ENCODE measurements at places on chromosomes 4 and X.
A peak's percentile ranks its signal among the peaks of the same experiment; 100 is the strongest.

DNA sequence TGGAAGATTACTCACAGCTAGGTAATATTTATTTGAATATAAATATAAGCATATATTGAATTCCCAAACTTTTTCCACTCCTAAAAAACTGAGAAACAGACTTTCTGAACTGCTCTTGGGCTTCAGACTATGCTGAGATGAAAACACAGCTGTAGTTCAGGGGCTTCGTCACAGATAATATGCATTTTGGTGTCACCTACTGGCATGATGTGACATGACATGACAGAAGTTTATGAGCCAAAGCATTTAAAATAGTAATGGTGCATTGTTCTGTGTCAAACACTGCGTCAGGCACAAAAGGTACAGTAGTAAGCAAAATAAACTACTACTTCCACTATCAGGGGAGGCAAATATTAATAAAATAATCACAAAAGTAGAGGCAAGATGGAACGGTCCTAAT, 171.3 kb downstream of the BTC start:
- peak; percentile 13 for DNase-seq

DNA sequence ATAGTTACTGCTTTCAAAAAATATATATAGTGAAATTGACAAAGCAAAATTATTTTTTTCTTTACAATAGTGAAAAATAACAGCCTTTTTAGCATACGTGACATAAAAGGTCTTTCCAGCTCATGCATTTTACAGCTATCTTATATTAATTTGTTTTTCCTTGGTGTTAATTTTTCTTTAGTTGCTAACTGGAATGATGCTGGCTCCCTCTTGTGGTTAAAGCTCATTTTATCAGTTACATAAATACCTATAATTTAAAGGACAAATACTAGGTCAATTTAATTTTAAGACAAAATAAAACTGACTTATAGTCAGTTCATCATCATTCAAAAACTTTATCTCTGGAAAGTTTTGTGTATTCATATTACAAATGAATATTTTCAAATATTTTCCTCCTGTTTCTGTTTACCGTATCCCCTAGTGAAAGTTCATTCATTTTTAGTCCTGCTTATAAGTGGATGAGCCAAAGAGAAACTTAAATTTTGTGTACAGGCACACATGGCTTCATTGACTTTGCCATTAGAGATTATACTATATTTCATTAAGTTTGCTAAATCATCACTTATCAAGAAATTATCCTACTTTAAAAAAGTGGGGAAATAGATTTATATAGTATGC, 9.9 kb upstream of the ANAPC4 start:
- peak; percentile 40 for DNase-seq

- no peak for DNase-seq
These were observed 10.0 kb upstream of the PPA2 start for GRCh38 chr4:105483840-105484239.

DNA sequence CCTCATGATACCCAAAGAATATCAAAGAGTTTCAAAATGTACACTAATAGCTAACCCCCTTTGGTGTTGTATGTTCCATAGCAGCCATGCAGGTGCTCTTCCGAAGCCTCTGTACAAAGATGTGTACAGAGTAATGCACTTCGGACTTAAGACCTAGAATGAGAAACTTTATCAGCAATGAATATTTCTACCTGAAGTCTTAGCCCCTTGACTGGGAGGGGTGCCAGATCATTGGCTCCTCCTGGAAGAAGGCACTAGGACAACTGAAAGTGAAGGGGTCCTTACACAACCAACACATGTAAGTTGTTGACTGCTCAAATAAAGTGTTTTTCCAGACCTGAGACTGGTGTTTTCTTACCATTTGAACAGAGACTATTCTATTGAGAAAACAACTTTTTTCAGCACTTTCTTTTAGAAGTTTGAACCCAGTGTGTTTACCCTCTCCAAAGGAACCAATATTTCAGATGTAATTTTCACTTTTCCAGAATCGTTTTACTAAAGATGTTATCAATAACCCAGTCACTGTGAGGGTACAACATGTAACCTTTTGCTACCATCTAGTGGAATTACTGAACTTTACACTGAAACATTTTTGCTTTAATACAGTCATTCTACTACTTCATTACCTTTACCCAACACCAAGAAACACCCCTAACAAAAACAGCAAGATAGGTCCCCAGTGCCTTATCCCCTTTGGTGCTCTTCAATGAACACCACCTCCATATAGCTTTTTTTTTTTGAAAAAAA, 33.3 kb upstream of the PRDX4 start:
- DNase-seq: no peak

DNA sequence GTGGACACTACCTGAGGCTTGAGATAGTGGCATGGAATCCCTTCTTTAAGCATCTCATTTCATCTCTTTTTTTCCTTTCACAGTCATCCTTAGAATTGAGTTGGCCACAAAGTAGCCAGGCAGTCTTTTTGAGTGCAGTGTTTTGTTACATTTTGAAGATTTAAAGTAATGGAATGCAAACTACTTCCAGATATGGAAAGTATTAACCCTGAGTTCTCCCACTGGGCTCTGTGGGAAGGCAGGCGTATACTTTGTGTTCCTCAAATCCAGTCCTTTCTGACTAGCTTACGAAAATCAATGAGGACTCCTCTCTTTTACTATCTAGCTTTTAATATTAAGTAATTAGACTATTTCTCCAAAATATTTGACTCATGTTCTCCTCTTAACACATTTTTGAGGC, 29.9 kb downstream of the PCDH10 start:
- no peak for DNase-seq
